ENCODE measurements at places on chromosomes 4 and X.

DNA sequence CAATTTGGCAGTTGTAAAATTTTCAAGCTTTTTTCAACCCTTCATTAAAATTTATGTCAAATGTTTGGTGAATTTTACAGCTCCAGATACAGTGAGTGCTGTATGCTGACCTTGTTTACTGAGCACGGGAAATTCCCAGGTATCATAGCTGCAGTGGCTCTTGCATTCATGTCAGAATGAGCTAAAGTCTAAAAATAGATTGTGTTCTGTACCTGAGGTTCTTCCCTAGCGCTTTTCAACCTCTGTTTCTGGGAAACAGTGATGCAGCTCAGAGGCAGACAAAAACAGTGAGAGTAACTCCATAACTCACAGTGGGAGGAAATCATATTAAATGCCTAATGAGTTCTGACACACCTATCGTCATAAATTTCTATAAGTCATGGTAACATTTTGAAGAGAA lies 393.8 kb upstream of the GNPDA2 start:
- no peak for DNase-seq

- DNase-seq: no peak
Observed at GRCh38 chr4:153238135-153238919, 34.1 kb downstream of the TRIM2 start.

DNA sequence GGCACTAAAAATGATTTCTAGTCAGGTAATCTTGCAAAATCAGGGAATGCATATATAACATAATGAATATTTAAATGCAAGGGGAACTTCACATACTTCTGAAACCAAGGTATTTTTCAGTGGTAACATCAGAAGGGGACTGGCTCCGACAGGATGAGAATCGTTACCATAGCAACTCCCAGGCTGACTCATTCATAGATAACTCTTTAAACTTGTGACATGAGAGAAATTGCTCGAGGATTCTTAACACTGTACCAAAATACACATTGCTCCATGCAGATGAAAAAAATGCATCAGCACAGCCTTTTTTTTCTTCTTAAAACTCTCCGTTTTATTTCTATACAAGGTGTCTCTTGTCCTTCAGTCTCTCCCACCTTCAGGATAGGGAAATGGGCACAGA lies 114.3 kb downstream of the GABRB1 start:
- peak; percentile 85 for DNase-seq

GRCh38 chr4:73055241-73055897 lies 14.1 kb downstream of the COX18 start:
- DNase-seq: no peak

DNA sequence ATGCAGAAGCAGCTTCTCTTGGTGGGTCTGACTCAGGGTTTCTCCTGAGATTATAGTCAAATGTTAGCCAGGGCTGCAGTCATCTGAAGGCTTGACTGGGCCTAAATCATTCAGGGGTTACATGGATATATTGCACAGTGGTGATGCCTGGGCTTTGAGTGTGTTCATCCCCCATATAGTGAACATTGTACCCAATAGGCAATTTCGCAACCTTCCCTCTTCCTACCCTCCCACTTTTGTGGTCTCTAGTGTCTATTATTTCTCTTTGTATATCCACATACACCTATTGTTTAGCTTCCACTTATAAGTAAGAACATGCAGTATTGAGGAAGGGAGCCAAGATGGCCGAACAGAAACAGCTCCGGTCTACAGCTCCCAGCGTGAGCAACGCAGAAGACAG lies 90.3 kb upstream of the CAMK2D start:
- DNase-seq: peak; percentile 28

DNA sequence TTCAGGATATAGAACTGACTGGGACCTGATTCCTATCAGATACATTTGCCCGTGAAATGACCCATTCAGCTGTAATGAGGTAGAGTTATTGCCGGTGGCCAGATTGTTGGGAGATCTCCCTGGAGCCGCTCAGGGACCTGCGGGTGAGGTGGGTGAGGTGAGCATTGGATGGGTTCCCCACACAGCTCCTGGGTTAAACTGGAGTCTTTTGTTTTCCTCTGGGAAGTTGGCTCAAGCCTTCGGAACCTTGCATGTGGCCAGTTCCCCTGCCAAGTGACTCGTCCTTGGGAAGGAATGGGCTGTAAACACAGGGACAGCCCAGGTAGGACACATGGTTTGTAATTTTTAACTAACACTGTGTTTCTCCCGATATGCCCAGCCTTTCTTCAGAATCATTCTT lies 31.6 kb upstream of the KIT start:
- DNase-seq: no peak

DNA sequence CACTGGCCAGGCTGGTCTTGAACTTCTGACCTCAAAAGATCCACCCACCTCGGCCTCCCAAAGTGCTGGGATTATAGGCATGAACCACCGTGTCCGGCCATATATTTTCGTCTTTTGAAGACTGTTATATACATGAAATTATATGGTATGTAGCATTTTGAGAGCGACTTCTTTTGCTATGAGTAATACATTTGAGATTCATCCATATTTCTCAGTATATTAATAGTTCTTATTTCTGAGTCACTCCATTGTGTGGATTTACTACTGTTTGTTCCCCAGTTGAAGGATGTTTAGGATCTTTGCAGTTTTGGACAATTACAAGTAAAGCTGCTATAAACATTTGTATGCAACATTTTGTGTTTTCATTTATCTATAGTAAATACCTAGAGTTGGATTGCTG lies 34.9 kb downstream of the GNL3L start:
- DNase-seq: peak; percentile 8

DNA sequence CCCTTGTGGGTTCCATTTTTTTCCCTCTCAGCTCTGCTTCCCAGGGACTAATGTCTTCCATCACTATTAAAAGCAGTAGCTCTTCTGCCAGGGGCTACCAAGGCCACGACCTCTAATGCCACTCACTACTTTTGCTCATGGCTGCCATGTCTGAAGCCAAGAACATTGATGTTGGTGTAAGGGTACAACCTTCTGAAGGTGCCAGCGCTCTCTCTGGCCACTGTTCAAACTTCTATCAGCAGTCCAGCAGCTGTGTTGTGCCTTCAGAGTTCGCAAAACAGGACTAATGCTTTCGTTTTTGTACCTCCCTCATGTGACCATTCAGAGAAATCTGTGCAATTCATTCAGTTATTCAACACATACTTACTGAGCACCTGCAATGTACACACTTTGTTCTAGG lies 121.5 kb upstream of the ENPEP start:
- no peak for DNase-seq

- DNase-seq: no peak
Observed at GRCh38 chr4:146237092-146237491, 22.8 kb downstream of the REELD1 start.

GRCh38 chr4:67713529-67714247 lies 12.7 kb upstream of the UBA6 start:
- DNase-seq: peak; percentile 31

GRCh38 chr4:176226736-176227135 lies 31.4 kb upstream of the SPATA4 start:
- DNase-seq: no peak

GRCh38 chrX:16739574-16739973 lies 20.2 kb downstream of the SYAP1 start:
- DNase-seq: no peak

- DNase-seq: no peak
Observed at GRCh38 chr4:21097865-21098264, 397.6 kb downstream of the PACRGL start.

DNA sequence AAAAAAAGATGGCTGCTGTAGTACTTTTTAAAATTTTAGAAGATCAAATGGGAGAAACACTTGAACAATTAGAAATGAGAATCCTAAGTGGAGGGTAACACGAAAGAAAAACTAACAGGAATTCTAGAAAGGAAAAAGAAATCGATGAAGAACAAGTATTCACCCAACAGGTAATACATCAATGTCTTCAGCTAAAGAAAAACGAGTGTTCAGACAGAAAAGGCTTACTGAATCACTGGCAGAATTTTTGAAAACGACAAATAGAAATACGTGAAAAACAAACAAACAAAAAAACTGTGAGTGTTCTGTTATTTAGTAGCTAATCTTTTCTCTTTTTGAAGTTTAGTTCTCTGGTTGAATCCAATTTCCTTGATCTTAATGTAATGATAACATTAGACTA lies 1.8 kb downstream of the MAD2L1 start:
- DNase-seq: no peak

GRCh38 chr4:98706200-98706813 lies 47.9 kb upstream of the TSPAN5 start:
- DNase-seq: no peak

GRCh38 chr4:177485528-177485927 lies 43.3 kb upstream of the AGA start:
- DNase-seq: peak; percentile 57

DNA sequence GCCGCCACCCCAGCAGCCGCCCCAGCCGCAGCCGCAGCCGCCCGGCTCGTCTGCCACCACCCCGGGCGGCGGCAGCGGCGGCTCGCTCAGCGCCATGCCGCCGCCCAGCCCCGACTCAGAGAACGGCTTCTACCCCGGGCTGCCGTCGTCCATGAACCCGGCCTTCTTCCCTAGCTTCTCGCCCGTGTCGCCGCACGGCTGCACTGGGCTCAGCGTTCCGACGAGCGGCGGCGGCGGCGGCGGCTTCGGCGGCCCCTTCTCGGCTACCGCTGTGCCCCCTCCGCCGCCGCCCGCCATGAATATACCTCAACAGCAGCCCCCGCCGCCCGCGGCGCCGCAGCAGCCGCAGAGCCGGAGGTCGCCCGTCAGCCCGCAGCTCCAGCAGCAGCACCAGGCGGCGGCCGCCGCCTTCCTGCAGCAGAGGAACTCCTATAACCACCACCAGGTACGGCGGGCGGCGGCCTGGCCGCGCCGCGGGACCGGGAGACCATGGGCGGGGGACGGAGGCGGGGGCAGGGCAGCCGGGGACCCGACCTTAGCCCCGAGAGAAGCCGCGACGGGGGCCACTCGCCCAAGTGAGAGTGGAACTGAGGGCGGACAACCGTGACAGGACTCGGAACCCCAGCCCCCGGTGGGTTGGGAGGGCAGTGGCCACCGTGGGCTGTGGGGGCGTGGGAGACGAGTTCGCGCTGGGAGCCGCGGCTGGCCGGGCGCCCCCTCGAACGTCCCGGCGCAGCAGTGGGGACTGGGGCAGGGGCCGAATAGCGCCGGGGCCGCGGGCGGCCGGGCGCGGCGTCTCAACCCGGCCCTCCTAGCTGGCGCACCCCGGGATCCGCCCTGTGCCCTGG lies 1.8 kb downstream of the CPEB2 start:
- DNase-seq: no peak

DNA sequence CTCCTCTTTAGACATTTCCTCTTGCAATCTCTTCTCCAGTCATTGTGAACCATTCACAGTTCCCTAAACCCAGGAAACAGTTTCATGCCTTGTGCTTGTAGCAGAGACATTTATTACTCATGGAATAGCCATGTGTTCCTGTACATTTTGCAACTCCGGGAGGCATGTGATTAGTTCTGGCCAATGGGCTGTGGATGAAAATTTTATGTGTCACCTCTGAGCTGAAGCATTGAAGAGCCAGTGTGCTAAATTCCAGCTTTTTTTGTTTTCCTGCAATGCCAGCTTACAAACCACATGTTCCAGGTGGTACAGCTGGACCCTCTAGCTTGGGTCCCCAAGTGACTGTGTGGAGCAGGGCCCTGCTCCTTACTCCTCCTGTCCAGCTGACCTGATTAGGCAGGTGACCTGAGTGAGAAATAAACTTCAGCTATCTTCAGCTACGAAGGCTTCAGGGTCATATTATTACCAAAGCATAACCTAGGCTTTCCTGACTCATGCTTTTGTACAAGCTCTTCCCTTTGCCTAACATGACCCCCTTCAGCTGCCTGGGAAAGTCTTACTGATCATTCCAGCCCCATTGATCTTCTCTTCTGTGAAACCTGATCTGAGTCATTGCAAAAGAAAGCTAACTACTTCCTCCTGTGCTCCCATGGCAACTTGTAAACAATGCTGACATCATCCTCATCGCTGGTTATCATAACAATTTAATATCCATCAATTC lies 200.4 kb downstream of the PTTG2 start:
- DNase-seq: peak; percentile 96

- DNase-seq: peak; percentile 23
Observed at GRCh38 chr4:185470501-185471195, 885 bp downstream of the CCDC110 start.

- no peak for DNase-seq
Observed at GRCh38 chr4:96073461-96073860, 233.6 kb downstream of the PDHA2 start.

DNA sequence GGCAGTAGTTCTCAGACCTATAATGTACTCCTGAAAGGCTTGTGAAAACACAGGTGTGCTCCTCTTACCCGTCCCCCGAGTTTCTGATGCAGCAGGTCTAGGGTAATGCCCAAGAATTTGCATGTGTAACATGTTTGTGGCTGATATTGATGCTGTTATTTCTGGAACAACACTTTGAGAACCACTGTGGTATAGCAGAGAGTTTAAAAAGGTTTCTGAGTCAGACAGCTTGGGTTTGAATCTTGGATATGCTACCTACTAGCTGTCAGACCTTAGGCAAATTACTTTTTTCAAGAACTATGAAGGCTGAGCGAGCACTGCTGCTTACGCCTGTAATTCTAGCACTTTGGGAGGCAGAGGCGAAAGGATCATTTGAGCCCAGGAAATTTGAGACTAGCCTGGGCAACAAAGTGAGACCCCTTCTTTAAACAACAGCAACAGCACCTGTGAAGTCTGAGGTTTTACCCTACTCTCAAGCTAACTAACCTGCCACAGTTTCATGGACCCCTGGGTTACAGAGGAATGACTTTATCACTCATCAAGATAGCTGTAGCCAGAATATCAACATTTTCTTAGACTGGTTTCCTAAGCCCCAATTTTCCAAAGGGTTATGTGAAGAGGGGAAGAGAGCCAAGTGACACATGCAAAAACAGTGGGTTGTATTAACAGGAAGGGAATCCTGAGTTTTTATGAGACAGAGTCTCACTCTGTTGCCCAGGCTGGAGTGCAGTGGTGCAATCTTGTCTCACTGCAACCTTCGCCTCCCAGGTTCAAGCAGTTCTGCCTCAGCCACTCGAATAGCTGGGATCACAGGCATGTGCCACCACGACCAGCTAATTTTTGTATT lies 5.1 kb downstream of the AFF1 start:
- peak; percentile 63 for DNase-seq

DNA sequence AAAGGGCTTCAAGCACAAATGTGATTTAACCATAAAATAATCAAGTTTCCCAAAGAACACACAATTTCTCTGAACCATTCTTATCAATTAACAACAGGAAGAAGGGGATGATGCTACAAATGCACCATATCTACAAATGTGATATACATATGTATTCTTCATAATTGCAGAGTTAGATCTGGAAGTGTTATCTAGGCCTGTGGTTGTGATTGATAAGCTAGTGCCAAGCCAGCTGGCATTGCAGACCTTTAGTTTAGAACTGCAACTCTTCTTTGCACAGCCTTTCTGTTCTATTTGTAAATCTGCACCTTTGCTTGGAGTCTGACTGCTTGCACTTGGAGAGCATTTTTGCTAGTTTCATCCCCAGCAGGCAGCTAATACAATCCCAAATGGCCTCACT lies 145.5 kb upstream of the NPY2R start:
- peak; percentile 48 for DNase-seq

All from fibroblast of the aortic adventitia (primary cell).